ENCODE measurements at places on chromosomes 1 and 21.
A peak's percentile ranks its signal among the peaks of the same experiment; 100 is the strongest.

GRCh38 chr1:26391450-26391849 is 18.9 kb upstream of the ZNF683 start:
- peak; percentile 56 for DNase-seq

DNA sequence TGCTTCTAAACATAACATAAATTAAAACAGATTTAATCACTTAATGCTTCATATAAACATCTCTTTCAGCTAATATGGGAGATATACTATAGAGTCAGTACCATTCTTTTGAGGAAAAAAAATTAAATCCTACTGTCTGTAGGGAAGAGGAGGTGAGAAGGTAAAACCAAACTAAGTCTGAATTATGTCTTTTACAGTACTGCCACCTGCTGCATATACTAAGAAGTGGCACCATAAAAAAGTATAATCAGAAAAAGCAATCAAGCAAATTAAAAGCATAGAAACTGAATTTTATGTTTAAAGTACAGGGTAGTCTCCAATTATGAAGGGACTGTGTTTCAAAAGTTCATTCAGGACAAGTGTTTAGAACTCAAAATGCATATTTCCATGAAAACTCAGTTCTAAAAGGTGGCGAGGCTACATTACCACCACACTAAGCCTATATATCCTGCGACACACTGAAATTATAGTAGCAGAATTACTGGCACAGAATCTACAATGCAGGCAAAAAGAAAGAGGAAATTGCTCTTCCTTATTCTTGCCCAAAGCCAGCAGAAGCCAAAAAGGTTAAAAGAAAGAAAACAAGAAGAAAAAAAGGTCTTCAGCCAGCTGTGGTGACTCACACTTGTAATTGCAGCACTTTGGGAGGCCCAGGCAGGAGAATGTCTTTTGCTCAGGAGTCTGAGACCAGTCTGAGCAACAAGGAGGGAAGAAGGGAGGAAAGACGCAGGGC is 9.0 kb downstream of the NSL1 start:
- DNase-seq: peak; percentile 38

- peak; percentile 35 for DNase-seq
These were observed 60.3 kb upstream of the FMN2 start for GRCh38 chr1:240031414-240031813.

DNA sequence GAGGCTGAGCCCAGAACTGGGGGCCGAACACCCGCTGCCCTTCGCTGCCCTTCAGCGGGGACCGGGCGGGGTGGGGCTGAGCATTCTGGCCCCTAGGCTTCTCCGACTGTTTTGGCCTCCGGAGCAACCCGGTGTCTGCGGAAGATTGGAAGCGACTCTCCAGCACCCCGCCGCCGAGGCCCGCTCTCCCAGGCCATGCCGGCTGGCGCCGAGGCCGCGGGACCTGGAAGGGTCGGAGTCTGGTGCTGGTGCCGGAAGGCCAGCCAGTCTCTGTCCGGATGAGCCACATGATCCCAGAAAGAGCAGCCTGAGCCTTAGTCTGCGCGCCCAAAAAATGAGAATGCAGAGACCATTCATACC is 272.0 kb downstream of the FOXD2 start:
- no peak for DNase-seq

DNA sequence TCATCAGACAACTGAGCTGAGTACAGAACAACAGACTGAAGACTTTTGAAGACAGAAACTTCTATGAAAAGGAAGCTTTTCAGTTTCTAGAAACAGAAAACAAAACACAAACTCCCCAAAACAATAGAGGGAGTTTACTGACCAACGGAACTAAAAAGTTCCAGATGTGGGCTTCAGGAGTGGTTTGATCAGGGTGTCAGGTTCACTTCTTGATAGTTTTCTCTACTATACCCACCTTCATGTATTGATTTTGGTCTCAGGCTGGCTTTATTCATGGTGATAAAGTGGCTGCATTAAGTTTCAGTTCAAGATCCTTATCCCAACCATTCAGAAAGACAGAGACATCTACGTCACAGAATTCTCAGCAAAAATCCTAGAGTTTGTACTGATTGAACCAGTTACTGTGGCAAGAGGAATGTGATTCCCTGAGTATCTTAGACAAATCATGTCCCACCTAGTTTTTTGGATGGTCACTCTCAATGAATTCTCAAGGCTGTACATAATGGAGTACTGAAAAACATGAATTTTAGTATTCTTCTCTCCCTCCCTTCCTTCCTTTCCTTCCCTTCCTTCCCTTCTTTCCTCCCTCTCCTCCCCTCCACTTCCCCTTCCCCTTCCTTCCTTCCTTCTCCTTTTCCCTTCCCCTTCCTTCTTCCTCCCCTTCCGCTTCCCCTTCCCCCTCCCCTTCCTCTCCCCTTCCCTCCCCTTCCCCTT is 680.5 kb downstream of the PTPRU start:
- no peak for DNase-seq

- no peak for DNase-seq
These were observed 36.4 kb downstream of the DDAH1 start for GRCh38 chr1:85428471-85429089.

GRCh38 chr1:99482286-99482685 is 163.6 kb upstream of the PALMD start:
- no peak for DNase-seq

GRCh38 chr1:226061068-226061840 is 1.3 kb upstream of the H3-3A start:
- DNase-seq: no peak

GRCh38 chr1:9840176-9840575 is 16.4 kb upstream of the CLSTN1 start:
- no peak for DNase-seq

DNA sequence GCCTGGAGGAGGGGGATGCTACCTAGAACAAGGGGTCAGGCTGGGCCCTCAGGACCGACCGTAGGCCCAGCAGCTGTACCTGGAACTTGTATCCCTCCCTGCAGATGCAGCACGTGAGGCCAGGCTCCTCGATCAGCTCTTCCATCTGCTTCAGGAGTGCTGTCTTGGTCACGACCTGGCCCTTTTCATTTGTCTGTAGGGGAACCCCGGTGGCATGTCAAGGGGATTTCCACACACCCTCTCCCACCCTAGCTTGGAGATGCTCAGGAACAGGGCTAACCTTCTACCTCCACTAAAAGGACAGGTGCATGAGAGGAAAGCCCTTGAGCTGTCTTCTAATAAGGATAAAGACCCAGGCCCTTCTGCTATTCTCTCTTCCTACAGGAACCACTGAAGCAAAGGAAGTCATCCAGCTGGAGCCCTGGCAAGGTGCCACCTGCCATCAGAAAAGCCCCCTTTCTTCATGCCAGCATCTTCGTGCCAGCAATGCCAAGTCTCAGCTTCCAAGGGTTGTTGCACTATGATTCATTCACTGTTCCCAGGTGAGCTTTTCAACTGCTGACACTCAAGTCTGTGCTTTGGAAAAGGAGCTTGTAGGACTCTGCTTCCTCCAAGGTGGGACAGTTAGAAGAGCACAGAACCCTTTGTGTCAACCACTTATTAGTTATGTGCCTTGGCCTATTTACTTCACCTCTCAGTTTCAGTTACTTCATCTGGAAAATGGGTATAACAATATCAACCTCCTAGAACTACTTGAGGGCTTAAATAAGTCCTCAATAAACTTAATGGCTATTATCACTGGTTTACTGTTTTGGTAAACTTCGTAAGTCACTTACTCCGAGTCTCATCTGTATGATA is 122.1 kb downstream of the UBR4 start:
- DNase-seq: no peak

DNA sequence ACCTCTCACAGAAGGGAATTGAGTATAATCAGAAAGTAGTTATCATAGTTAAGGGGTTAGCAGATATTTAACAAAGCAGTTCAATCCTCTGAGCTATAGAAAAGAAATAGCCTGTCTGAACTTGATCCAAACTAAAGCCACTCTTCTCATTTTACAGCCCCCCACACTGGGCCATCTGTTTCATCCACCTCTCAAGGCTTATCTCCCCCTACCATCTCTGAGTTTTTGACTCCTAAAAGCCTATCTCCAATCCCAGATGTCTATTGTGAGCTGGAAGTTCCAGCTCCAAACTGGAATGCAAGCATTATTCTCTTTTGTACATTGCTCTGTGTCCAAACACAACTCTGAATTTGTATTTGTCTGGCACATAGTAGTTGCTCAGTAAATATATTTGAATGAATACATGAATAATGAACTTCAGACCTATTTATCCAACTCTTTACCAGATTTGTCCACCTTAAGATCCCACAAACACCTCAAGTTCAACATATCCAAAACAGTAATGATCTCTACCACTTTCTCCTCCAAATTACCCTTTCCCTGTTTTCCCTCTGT is 98.1 kb downstream of the PLPP3 start:
- DNase-seq: no peak

DNA sequence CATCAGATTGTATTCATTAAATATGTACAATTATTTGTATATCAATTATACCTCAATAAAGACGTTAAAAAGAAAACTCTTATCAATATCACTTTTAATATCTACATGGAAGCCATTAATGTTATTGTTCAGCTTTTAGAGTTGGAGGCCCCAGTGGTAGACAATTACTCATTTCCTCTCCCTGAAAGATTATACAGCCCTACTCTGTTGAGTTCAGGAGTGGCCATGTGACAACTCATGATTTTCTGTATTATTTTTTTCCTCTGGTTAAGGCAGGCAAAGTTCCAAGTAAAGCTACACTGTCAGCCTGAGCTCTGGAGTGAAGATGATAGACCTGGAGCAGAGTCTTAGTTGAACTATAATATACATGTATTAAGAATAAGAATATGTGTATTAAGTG is 247.9 kb upstream of the B3GALT2 start:
- peak; percentile 82 for DNase-seq

GRCh38 chr1:226690460-226690982 is 48.6 kb downstream of the ITPKB start:
- DNase-seq: no peak

DNA sequence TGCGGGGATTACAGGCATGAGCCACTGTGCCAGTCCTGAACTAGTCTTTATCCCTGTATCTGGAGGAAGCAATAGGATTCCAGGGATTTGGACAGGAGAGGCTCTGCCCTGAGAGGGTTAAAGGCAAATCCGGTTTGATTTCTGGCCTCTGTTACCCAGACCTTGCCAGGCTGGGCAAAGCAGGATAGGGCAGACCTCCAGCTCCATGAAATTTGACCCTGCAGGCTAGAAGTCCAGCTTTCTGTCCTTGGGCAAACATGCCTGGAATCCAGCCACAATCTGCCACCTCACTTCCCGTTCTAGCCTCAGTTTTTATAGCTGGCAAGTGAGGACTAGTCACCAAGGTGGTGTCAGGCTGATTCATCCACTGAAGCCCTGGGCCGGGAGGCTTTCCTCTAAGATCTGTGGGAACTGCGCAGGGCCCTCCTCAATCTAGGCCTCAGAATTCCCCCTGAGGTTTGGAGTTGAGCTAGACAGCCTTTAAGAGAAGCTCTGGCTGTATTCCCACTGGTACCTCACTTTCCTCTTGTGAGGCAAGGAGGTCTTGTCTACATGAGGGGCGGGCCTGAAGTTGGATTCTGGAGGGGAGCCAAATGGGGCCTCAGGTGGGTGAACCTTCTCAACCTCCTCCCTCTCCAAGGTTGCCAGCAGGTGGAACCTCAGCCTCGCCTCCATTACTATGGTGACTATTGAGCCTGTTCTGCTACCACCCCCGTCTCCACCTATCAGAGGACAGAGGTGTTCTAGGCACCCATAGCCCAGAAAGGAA is 7.0 kb upstream of the P3R3URF start:
- DNase-seq: peak; percentile 93

GRCh38 chr21:16983420-16983819 is 529.4 kb upstream of the CXADR start:
- DNase-seq: no peak

GRCh38 chr1:164087906-164088453 is 471.0 kb upstream of the PBX1 start:
- no peak for DNase-seq

- DNase-seq: no peak
These were observed 1.9 kb upstream of the NAV1 start for GRCh38 chr1:201537028-201537427.

DNA sequence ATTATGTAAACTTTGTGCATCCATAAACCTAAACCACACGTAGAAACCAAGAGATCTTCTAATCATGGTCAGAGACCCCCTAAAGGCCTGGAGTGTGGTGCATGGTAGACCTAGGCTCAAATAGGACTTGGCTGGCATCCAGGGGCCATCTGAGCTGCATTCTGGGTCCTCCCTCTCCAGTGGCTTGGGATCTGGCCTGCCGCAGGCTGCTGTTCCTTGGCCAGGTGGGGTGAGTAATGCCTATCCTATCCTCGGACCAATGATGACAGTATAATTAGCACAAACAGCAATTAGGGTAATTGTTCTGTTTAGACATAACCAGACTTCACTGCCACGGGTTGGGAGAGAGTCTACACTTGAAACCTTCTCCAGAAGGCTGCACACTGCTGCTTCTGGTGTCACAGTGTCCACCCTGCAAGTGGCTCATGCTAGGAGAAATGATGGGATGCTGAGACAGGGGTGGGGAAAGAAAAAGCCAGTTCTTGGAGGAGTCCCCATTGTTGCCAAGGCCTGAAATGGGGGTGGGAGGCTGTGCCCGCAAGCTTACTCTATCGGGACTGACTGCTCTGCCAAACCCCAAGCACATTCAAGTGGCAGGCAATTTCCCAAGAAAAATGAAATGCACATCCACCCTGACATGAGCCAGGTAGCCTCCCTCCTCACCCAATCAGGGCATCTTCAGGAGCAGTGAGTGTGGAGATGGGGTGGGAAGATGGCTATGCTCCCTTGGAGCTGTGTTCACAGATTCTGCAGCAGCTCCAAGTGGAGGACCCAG is 12.5 kb upstream of the PKP1 start:
- no peak for DNase-seq

DNA sequence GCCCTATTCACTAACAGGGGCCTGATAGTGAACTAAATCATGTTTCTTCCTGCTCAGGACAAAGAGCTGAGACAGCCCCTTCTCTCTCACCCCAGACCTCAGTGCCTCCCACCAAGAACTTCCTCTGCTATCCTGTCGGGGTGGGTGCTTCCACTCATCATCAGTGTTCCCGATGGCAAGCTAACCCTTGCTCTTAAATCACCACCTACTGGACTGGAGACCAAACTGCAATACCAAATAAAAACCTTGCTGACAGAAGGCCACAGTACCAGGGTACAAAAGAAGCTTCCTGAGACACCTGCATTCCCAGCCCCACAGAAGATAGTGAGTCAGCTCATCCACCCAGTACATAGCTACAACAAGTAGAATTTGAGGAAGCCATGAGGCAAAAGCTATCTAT is 799.5 kb downstream of the LTN1 start:
- DNase-seq: no peak

GRCh38 chr1:30046751-30047150 is 676.6 kb downstream of the MATN1 start:
- DNase-seq: no peak

- no peak for DNase-seq
These were observed 18.3 kb downstream of the IL6R start for GRCh38 chr1:154423304-154423987.

- no peak for DNase-seq
These were observed 69.5 kb downstream of the PEX14 start for GRCh38 chr1:10544239-10544638.

DNA sequence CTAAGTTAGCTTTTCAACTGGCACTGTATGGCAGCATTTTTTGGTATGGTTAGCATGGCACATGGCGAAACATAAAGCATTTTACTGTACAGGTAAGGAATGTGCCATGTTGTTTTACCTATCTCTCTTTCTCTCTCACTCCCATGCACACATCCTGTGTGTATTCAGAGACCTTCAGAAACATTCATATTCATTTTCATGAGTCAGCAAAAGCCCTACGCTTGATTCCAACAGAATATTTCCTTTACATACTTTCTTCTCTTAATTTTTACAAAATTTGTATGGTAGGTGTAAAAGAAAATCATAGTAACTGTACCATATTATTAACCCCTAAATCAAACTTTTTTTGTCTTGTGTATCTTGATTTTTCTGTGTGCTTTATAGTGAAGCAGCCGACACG is 10.3 kb downstream of the SRSF11 start:
- DNase-seq: no peak

Measured in brain microvascular endothelial cell (primary cell).